MG63 (cell line): ENCODE measurements at places on chromosomes 1 and 21.

- no peak for DNase-seq
These were observed 73.4 kb downstream of the CEP350 start for GRCh38 chr1:180027949-180028445.

GRCh38 chr1:4307468-4307845 lies 347.0 kb upstream of the AJAP1 start:
- DNase-seq: no peak

GRCh38 chr1:161988413-161988812 lies 35.3 kb downstream of the OLFML2B start:
- DNase-seq: no peak

- DNase-seq: no peak
These were observed 636 bp downstream of the WARS2 start for GRCh38 chr1:119139857-119140176.

- peak; percentile 82 for DNase-seq
These were observed 1.1 kb upstream of the ESPN start for GRCh38 chr1:6423321-6423999.

DNA sequence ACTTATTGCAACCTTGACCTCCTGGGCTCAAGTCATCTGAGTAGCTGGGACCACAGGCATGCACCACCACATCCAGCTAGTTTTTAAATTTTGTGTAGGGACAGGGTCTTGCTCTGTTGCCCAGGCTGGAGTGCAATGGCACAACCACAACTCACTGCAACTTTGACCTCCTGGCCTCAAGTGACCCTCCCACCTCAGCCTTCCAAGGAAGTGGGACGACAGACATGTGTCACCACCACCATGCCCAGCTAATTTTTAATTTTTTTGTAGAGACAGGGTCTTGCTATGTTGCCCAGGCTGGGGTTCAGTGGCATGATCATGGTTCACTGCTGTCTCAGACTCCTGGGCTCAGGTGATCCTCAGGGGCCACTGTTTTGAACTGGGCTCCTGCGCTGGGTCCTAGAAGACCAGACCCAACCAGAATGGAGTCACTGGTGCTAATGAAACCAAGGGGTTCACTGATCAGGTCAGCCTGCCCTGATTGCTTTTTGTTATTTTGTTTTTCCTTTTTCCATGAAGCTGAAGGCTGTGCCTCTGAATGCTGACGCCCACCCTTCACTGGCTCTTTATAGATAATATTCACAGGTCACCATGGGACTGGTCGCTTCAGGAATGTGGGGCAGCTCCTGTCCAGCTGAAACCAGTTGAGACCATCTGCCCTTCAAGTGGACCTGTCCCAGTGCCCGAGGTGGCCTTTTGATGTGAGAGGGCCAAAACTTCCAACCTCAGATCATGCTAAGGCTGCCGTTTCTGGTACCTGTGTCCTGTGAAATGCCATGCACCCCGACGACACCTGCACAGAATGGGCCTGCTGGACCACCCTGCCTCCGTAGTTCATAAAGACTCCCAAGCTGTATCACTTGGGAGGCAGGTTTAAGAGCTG lies 4.9 kb downstream of the TRIM17 start:
- DNase-seq: no peak

- no peak for DNase-seq
These were observed at the start of gene FCGR3B for GRCh38 chr1:161631076-161631475. TSS of gene FCGR3B (minus strand) at chr1:161631176. CDS start at chr1:161631094, 82 bp downstream.

DNA sequence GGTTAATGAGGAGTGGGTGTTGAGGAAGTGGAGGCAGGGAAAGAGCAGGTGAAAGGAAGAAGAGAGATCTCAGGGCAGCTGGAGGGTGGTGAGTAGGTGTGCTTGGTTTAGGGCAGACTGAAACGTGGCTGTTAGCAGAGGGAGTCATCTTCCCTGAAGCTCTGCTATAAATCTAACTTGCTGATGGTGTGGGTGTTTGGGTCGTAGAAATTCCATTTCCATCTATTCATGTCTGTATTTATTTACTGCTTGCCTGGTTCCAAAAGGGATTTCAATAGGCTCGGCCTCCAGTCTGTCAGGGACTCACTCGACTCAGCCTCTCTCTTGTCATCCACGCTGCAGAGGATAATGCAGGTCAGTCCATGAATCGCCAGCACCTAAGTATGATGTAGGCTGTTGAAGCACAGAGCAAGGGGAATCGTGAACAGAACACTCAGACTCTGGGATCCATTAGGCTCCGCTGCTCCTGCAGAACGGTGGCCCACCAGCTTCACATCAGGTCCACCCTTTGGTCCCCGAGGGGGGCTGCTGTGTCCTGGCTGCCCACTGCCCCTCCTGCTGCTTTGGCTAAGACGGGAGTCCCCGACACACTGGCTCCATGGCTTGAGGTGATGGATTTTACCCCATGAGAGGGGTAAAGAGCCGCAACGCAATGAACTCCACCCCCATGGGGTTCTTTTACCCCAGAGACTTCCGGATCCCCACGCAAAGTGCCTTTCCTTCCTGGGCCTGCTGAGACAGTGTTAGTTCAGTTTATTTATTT lies 156.2 kb downstream of the RHOU start:
- peak; percentile 46 for DNase-seq

DNA sequence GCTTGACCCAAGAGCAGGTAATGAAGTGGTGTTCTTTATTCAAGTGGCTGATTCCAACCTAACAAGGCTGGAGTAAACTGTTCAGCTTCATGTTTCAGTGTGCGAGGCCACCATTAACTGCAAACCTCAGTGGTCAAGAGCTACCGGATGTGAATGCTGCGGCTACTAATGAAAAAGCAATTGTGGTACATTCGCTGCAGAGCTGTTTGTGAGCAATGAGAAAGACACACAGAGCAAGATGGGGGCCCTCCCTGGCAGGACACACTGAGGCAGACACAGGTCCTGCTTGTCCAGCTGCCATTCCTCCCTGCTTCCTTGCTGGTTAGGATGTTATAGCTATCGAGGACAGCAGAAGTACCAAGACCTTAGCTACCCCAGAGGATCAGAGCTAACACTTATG lies 26.1 kb downstream of the SYF2 start:
- DNase-seq: no peak

- DNase-seq: peak; percentile 48
These were observed 33.8 kb upstream of the RPL11 start for GRCh38 chr1:23657659-23658275.

DNA sequence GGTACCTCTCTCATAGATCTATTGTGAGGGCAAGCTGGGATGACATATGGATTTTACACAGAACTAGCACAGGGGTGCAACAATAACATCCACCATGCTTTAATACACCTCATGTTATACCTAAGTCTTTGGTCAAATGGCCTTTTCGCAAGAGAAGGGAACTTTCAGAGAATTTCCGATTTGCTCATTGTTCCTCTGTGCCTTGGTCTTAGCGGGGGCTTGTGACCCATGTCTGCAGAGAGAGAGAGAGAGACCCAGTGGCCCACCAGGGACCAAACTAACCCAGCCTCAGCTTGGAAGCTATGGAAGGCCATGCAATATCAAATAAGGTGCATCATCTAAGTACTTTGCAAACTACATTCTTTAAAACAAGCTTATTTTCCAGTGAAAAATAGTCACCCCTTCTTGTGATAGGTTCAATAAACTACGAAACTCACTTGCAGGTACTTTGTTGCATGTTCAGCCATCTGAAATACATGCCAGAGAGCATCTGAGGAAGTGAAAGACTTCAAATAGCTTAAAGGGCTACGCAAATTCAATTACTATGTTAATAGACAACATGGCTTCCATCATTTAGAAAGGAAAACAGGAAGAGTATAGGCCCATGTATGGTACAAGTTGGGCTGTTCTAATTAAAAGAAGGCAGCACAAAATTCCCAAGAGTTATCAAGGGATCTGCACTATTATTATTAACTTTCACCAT lies 100.7 kb downstream of the KCNN3 start:
- no peak for DNase-seq
